ENCODE measurements at places on chromosomes 11 and 22.
A peak's percentile ranks its signal among the peaks of the same experiment; 100 is the strongest.

- DNase-seq: no peak
Measured at GRCh38 chr11:1009991-1010390, 26.5 kb downstream of the MUC6 start.

DNA sequence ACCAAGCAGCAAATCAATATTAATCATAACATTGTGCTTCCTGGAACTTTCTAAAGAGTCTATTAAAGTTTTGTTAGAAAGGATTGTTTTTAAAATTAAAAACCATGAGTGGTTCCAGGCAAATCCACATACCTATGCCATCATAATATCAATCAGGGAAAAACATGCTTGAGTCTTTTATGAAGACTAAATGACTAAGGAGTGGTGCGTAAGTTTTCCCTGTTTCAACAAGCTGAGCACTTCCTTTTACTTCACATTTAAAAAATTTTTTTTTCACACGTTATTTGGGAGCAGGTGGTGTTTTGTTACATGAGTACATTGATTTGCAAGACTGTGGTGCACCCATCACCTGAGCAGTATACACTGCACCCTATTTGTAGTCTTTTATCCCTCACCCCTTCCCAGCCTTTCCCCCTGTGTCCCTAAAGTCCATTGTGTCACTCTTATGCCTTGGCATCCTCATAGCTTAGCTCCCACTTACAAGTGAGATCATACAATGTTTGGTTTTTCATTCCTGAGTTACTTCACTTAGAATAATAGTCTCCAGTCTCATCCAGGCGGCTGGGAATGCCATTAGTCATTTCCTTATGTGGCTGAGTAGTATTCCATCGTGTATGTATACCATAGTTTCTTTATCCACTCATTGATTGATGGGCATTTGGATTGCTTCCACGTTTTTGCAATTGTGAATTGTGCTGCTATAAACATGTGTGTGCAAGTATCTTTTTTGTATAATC lies 1190.3 kb upstream of the RAG2 start:
- no peak for DNase-seq

DNA sequence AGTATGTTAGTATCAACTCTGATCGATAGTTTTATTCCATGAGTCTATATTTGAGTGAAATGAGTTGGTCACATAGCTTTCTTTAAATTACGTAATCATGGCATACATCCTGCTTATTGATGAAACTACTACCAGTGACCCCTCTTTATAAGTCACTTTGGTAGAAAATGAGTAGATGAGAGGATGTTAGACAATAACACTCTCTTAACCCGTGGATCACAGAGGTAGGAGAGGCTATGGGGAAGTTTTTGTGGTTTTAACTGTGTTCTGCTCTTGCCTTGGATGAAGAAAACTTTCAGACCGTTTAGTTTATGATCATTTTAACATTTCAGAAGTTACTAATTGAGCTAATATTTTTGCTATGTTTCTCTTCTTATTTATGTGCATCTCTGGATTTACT lies 34.0 kb downstream of the TBCEL start:
- no peak for DNase-seq

DNA sequence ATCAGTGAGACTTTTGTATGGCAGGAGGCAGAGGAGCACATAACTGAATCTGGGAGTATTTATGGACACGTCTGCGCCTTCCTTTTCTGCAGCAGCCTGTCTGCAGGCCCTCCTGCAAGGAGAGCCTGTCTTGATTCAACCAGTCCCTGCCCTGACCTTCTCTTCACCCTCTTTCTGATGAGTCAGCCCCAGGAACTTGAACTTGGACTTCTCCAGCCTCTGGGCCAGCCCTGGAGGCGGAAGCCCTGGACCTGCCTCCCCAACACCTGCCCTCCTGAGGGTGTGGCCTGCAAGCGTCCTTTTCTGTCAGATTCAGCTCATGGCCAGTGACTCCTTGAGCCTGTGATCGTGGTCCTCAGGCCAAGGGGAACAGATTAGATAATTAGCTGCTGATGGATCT lies 20.0 kb downstream of the DAGLA start:
- no peak for DNase-seq

- no peak for DNase-seq
Measured at GRCh38 chr11:109378034-109378433, 44.0 kb upstream of the C11orf87 start.

GRCh38 chr11:67303132-67303834 lies at the start of gene SSH3:
Gene SSH3, plus strand, starts transcription at chr11:67303530. Its CDS starts 96 bp downstream, at chr11:67303626.
- DNase-seq: peak; percentile 47

GRCh38 chr11:34044664-34045485 lies 6.7 kb upstream of the CAPRIN1 start:
- DNase-seq: peak; percentile 15

DNA sequence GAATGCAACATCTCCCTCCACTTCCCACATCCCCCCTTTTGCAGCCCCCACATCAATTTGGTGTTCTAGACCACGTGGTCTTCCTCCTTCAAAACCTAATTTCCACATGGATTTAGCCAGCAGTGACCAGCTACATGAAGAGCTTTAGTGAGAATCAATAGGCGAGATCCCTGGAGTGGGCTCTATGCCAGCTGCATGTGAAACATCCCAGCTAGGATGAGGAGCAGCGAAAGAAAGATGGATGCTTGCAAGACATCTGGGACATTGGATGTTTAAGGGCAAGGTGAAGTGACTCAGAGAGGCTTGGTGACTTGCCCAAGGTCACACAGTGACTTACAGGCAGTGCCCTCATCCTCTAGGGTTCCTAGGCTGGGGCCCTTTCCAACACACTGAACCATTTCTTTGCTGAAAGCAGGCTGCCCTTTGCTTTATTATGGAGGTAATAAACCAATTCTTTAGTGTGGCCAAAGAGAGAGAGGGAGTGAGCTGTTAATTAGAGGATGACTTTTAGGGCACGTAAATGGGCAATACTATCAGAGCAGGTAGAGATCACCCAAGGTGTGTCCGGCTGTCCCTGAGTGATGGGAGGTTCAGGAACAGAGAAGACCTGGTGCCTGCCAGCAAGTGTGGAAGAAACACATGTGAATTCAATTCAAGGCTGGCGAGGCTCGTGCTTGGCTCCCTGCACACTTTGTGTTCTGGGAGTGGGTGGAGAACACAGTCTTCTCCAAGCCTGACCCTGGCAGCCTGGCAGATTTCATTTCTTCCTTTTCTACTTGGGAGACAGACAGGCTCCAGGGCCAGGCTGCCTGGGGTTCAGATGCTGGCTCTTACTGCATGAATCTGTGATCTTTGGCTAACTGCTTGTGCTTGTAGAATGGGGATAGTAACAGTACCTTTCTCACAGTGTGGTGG lies 24.0 kb downstream of the TSPAN18 start:
- no peak for DNase-seq

DNA sequence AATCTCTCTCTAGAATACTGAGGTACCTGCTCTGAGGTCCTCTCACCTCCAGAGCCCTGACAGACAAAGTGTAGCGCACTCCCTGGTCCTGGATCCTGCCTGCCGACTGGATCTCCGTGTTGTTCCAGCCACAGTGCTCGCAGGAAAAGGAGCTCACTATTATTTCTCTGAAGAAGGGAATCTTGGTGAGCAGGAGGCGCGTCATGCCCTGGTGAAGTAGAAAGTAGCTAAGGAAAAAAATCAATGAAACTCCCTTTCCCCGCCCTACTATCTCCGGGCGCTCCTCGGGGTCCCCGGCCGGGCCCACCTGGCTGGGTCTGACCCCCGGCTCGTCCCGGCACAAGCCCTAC lies 412 bp downstream of the ZPR1 start:
- DNase-seq: no peak

- DNase-seq: no peak
Measured at GRCh38 chr11:93278976-93279375, 51.6 kb upstream of the DEUP1 start.

DNA sequence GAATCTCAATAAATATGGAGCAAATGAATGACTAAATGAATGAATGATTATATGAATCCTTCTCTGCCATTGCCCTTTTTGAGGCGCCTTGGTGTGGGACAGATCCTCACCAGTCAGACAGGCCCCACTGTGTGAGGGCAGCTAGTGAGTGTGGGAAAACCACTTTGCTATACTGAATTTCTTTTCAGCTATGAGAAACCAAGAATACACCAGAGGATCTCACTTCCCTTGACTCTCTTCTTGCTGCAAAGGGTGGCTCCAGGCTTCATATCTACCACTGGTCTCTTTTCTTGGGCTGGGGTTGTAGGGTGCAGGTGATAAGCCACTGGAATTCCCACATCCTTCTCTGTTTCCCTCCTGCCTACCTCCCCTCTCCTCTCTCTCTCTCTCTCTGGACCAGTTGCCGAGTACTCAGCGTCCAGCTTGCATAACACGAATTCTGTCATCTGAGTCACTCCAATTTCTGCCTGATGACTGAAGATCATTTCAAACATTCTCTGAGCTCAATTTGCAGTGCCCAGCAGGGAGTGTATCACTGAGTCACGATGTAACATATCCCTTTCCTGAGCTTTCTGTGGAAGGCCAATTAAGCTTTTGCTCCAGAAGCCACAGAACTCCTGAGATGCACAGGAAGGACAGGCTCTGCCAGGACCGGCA lies 304.3 kb upstream of the NCAM1 start:
- no peak for DNase-seq

DNA sequence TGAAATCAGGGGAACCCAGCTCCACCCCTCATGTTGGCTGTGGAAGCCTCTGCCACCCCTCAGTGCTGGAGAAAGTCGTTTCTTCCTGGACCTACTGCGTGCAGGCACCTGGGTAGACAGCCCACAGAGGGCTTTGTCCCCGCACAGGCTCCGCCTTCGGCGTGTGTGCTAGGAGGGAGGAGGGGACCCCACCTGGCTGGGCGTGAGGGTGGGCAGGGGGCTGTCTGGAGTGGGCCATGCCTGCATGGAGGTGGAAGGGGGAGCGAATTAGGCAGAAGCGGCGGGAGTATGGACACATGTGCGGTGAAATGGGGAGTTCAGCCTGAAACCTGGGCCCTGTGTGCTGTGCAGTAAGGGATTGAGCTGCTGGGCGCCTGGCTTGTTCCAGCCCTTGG lies 49.3 kb downstream of the FBLN1 start:
- no peak for DNase-seq

DNA sequence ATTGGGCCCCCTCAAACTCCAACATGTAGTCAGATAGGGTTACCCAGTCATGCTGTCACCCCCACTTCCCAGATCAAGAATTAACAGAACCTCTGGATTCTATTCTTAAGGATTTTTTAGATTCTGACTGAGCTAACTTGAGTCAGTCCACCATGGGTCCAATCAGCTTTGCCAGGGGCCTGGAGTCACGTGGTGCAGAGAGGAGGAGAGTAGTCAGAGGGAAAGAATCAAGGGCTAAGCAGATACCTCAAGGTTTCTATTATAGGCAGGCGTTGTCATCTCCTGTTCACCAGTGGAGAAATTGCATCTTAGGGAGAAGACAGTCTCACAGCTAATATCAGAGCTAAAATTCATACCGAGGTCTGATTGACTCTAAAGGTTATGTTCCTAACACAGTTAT lies 28.2 kb downstream of the FZD4 start:
- DNase-seq: no peak

- DNase-seq: no peak
Measured at GRCh38 chr11:16318320-16318719, 38.0 kb downstream of the SOX6 start.

GRCh38 chr11:94796863-94797262 lies 28.7 kb downstream of the AMOTL1 start:
- no peak for DNase-seq

GRCh38 chr11:36008584-36008983 lies 64.7 kb downstream of the LDLRAD3 start:
- no peak for DNase-seq

DNA sequence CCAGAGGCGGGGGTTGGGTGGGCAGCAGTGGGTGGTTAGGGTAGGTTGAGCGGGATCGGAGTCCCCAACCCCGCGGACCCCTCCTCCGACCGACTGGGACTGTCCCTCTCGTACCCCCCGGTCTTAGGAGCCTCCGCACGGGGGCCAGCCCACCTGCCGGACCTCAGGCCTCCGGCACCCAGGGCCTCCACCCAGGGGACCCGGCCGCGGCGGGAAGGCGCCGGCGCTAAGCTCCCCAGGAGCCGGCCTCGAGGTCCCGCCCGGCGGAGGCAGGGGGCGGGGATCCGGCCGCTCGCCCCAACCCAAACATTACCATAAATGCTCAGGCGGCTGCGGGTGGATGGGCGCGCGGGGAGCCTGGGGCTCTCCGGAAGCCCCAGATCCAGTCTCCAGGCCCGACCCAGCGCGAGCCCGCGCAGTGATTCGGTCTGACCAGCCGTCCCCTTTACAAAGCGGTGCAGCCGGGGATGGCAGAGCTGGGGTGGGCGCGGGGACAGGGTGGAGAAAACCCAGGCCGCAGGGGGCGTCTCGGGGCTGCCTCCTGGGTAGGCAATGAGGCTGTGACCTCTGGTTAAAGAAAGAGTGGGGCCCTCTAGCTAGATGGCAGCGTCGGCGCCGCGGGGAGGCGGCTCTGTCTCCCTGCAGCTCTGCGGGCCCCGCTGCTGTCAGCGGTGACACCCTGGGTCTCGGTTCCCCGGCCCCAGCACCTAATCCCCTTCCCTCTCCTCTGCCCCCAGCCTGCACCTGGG lies 4.0 kb upstream of the MCAM start:
- DNase-seq: peak; percentile 65

- no peak for DNase-seq
Measured at GRCh38 chr11:33294224-33294623, 37.0 kb downstream of the HIPK3 start.

GRCh38 chr22:35353318-35353717 lies 27.6 kb upstream of the HMOX1 start:
- DNase-seq: no peak

DNA sequence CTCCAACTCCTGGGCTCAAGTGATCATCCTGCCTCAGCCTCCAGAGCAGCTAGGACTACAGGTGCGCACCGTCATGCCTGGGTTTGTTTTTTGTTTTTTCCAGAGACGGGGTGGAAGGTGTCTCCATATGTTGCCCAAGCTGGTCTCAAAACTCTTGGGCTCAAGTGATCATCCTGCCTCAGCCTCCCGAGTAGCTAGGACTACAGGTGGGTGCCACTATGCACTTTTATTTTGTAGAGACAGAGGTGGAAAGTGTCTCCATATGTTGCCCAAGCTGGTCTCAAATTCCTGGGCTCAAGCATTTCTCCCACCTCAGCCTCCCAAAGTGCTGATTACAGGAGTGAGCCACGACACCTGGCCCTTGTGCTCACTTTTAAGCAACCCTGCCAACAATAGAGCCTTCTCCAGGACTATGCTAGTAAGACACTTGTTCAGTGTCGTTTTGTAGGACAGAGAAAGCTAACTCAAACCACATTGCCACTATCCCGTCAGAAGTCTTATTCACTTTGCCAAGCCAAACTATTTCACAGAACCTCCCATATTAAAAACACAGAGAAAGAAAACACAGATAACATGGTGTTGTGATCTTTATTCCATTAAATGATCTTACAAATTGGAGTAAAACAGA lies 9.4 kb upstream of the PLAAT3 start:
- no peak for DNase-seq

GRCh38 chr22:28581016-28581415 lies 98.6 kb downstream of the TTC28 start:
- no peak for DNase-seq

DNA sequence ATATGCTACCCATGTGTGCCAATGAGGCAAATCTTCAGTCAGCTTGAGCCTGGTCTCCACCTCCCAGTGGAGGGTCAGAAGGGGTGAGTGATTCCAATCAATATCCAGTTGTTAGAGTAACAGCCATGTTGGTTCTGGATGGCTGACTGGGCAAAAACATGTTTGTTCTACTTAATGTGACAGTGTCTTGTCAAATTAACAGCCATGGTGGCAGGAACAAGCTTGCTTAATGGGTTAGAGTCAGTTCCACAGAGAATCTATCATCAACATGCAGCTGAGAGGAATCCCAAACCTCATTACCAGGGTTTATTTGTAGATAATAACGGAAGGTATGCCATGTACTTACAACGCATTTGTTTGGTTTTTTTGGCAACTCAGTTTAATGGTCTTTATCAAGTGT lies 133.2 kb downstream of the SLC17A6 start:
- DNase-seq: no peak

- no peak for DNase-seq
Measured at GRCh38 chr11:6736495-6737121, 35.2 kb downstream of the OR2AG2 start.
